ENCODE measurements at places on chromosomes 6 and 20.

DNA sequence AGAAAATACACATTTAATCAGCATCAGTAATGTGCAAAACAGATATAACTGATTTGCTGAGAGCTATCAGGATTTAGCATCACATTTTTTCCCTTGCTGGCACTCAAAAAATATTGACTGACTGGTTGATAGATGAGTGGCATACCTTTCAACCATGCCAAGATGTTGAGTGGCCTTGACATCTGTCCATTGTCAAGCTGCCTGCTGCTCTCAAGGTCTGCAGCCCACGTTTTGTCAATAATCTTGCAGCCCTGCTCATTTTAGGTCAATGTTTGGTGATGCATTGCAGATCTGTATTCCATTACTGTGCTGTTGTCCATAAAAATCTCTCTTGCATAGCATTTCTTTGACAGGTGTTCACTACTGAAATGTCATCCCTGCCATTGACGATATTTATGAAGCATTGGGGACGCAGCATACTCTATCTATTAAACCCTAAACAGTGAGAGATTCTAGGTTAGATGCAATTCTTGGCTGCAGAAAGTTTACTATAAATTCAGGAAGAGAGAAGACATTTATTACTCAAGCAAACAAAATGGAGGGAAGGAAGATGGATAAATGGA, 111.6 kb downstream of the BFSP1 start:
- DNase-seq: no peak

DNA sequence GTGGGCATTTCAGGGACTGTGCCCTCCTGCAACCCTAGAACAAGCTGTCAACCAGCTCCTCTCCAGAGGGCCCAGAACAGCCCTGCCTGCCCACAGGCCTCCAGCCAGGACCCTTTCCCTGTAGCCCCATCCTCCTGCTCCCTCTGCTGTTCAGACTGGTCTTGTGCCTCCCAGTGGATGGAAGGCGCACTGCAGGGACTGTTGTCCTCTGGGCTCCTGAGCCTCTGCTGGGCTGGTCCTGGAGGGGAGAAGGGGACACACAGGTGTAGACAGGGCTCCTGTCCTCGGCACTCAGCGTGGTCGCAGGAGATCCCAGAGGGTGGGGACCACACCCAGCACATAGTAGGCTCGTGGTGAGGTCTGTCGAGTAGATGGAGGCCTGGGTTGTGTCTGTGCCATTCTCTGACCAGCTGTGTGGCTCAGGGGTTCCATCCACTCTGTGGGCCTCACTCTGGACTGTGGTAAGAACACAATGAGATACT, 11.5 kb downstream of the ITPR3 start:
- peak; percentile 67 for DNase-seq

DNA sequence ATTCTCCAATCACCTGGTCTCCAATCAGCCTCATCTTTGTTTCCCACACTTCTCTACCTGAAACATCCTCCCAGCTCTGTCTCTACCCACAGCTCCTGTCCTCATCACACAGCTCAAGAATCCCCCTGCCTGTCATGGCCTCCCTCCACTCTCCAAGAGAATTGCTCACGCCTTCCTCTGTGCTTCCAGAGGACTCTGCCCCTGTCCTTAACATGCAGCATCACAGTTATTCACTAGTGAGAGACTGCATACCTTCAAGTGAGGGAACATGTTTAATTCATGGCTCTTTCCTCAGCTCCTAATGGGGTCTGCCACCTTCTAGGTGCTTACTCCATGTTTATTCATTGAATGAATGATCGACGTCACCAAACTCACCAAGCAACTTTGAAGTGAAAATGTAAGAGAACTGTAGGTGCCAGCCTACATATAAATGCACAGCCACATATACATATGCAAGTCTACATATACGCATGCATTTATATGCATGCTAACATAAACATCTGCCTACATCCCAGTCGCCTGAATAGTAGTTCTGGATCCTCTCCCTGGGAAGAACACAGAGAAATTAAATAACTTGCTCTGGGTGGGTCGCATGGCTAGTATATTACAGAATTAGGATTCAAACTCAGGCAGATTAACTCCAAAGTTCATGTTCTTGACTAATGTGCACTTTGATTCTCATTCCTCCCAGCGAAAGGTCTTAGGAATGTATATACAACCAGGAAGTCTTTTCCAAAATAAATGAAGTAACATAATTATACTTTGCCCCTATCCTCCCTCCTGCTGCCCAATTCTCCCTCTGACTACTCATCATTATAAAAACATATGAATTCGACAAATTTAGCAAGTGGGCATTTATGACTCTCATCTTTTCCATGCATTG, 295.6 kb downstream of the MAFB start:
- DNase-seq: no peak

DNA sequence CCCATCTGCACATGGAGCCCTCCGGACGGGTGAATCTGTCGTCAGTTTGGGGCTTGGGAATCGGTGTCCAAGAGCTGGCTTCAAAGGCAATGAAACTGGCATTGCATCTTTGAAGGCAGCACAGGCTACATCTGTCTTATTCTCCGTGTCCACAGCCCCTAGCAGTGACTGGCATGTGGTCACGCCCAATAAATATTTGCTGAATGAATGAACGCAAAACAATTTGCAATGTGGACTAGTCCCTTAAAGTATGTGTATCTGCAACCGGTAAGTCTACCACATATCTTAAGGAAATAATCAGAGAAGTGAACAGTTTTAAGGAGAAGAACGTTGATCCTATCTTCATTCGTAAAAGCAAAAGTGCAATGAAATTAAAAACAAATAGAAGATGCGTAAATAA, 8.0 kb upstream of the PMEPA1 start:
- no peak for DNase-seq

GRCh38 chr20:51397137-51397536, 145.4 kb downstream of the NFATC2 start:
- DNase-seq: no peak

DNA sequence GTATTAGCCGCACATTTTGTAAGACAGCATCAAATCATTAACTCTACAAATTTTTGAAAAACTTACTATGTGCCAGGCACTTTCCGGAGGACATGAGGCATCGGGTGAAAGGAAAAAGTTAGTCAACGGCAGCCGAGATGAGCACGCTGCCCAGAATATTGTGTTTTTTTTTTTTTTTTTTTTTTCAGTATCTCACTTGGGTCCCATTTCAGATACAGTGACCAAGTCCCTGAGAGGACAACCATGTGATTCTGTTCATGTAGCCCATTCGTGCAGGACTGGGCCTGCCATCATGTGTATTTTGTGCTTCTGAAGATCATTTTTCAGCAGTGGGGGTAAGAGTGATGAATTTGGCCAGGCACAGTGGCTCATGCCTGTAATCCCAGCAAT, 1.3 kb downstream of the SLA2 start:
- no peak for DNase-seq

- no peak for DNase-seq
Measured at GRCh38 chr6:142222022-142222421, 75.0 kb downstream of the VTA1 start.

DNA sequence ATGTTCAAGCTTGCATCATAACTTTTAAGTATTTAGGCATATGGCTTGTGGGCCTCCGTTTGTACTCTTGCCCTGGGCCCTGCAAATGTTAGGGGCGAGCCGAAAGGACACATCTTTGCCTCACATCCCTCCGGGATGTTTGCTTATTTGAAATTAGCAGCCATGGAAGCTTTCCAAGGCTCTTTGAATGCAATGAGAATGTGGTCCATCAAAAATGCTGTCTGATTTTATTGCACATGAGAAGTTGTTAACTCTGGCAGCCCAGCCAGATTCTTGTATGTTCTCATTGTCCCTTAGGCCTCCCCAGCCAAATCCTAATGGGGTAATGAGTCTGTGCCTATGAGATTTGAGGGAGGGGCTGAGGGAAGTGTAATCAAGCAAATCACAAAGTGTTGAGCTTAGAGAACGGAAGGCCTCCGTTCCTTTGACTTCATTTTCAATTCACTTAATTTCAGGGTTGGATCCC, 261.2 kb upstream of the MARCKS start:
- peak; percentile 15 for DNase-seq

DNA sequence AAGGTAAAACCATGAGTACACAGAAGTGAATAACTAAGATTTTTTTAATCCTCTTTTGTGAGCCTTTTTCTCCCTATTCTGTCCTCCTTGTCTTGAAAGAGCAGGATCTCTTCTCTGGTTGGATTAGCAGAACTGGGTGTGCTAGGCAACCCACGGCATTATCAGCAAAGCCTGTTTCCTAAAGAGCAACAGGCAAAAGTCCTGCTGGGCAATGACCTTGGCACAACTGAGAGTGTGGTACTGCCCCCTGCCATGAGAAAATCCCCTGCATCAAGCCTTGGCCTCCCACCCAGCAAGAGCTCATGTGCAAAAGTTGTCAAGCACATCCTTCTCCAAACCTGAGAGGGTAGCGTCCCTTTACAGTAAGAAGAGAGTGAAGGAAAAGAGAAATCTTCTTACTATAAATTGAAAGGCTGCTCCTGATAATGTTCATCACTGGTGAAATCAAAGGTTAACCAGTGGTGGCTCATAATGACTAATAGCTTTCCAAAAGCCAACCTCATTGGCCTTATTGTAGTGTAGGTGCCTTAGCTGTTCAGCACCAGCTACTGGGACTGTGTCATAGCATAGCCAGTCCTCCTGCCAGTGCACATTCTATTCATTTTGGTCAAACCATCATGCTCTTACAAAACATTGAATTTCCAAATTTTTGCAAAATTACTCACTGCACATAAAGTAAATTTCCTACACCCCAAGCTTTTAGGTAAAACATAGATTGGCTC, 17.1 kb downstream of the KIF6 start:
- no peak for DNase-seq

DNA sequence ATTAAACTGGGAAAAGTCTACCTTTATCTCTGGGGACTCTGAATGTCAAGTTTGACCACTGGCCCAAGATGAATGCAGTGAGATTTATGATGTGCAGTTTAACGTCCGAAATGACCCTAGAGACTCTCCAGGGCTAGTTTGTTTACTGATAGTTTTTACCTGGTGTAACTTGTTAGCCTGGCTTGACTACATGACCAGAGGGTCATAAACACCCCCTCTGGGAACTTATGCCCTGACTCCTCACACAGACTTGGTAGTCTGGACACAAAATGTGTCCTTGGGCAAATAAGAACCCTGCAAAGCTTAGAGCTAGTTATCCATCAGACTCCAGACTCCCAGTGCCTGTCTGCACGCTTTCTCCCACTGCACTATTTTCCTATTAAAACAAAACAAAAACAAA, 606.5 kb downstream of the HACE1 start:
- no peak for DNase-seq

DNA sequence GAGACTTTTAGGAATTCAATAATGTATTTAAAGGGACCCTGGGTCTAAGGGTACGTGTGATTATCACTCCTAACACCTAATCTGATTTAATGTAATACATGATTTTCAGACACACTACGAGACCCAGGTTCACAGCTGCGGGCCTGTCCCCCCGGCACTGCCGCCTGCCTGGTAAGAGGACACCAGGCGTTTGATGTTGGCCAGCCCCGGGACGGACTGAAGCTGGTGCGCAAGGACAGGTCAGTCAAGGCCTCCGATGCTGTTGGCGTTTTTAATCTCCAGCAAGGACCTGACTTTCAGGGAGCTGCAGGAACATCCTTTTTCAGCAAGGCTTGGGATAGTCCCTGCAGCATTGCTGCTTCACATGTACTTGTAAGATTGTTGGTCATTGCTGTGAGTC, 58.2 kb downstream of the IGF2R start:
- DNase-seq: no peak

DNA sequence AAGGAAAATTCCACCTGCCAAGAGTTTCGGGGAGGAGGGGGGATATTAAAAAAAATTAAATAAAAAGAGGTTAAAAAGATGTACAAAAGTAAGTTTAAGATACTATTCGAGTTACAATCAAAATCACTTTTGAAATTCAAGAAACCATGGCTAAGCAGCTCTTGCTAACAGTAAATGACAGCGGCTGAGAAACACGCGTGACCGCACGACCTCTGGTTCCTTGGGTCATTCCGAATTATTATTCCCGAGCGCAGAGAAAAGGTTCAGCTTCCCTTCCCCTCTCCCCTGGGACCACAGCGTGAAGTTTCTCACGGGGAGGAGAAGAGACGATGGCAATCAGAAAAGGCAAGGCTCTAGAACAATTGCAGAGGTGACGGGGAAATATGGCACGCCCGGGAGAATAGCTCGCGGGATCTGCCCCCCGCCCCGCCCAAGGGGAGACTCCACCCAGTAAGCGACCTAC, 496 bp downstream of the TMEM242 start:
- no peak for DNase-seq

DNA sequence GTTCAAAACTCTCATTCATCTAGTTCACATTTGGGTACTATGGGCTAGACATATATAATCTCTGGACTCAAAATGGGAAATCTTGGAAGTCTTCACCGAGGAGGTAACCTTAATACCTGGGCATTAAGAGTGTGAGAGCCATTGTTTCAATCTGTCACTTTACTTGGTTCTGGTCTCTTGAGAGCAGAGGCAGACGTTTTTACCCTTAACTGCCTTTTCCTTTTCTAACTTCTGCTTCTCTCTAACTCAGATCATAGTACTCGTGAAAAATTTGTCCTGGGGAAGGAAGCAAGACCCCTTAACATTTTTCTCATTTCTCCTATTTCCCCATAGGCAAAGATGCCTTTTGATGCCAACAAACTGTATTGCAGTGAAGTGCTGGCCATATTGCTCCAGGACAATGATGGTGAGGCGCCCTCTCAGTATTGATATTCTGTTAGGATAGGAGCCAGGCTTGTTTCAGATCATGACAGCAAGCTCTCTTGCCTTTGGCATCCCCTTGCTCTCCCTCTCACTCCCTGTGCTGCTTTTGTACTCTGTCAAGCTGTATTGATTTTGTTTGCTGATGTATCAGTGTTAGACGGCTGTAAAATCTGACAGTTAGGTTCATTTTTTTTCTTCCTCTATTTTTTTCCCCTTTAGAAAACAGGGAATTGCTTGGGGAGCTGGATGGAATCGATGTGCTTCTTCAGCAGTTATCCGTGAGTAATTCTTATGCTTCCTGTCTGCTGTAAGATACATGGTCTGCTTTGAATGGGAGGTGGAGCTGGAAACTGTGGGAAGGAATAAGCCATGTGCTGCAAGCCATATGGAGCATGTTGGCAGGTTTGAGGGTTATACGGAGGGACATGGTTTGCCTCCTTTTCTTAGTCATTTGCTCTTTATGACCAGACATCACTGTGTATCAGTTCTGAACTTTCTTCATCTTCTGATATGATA, 83.5 kb downstream of the CTNNBL1 start:
- DNase-seq: no peak

GRCh38 chr6:149032599-149033405, 284.7 kb upstream of the TAB2 start:
- DNase-seq: peak; percentile 31

GRCh38 chr6:148332088-148332487, 10.6 kb upstream of the SASH1 start:
- no peak for DNase-seq
